ENCODE measurements at places on chromosomes 3 and 15.

- DNase-seq, result no peak
These were observed 118.9 kb upstream of the CCDC54 start for GRCh38 chr3:107258300-107258699.

DNA sequence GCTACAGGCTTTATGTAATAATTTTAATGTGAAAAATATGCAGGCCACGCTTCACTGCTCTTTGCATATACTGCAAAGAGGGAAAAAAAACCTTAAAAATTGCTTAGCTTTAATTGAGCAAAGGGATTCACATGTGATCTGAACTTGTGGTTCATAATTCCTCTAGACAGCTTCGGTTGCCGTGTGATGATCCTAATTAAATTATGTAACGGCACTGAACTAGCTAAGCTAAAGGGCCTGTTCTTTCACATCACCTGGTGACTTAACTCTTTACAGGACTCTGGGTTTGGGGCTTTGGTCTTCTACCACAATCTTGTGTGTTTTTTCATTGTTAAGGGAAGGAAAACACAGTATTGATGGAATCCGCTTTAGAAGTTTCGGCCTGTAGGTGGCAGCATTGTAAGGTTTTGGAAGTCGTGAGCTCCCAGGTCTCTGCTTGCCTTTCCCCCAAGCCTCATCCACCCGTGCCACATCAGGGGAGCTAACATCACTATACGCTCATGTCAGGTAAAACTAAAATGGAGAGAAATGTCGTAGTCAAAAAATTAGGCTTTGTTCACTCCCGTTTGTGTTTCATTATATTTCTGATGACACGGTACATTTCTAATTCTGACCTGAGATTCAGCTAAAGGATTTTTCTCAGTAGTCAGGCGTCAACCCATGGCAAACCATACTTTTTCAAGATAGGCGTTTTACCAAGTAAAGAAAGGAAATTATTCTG, 205.6 kb upstream of the DPH6 start:
- DNase-seq, result peak; percentile 80

- no peak for DNase-seq
These were observed 1.2 kb upstream of the ADCY5 start for GRCh38 chr3:123449997-123450604.

- peak; percentile 38 for DNase-seq
These were observed 16.2 kb downstream of the NISCH start for GRCh38 chr3:52471371-52472238.

GRCh38 chr3:36944641-36945270, at the start of gene TRANK1:
Gene TRANK1, minus strand, starts transcription at chr3:36945054. Its CDS starts 245 bp downstream, at chr3:36944809.
- peak; percentile 71 for DNase-seq

- DNase-seq, result no peak
These were observed 22.3 kb downstream of the STIMATE start for GRCh38 chr3:52874864-52875587.

DNA sequence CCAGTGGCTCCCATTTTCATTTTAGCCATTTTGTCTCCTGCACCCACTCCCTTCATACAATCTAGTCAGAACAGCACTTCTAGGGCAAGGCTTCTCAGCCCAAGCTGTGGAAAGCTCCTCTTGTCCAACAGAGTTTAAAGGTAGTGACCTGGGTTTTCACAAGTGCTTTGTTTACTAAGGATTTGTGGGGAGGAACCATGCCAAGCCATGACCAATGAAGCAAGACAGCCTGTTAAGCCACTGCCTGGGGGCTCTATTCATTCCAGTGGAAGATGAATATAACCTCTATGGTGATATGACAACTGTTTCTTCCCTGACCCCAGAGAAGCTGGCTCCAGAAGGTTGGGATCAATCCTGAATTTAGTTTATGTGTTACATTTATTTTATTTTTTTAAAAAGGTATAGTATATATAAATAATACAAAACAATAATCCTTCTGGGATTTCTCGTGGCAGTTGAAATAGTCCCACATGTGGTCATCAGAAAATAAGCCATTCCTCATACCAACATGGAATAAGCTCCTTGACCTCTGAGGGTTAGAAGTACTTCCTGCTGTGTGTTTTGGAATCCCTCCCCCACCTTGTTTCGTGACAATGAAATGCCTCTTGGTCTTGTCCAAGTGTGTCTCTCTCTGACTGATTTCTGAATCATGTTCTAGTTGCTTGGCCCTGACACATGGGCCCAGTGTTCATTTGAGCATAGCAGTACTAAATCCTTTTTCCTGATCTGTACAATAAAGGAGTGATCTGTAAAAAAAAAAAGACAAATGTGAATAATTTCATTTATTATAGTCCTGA, 13.3 kb upstream of the THUMPD3 start:
- no peak for DNase-seq

GRCh38 chr3:51371943-51372557, 13.0 kb upstream of the MANF start:
- DNase-seq, result peak; percentile 53

- DNase-seq, result no peak
These were observed 19.1 kb upstream of the GOLGA8A start for GRCh38 chr15:34456658-34457057.

GRCh38 chr3:12294885-12295580, 6.2 kb downstream of the PPARG start:
- no peak for DNase-seq

DNA sequence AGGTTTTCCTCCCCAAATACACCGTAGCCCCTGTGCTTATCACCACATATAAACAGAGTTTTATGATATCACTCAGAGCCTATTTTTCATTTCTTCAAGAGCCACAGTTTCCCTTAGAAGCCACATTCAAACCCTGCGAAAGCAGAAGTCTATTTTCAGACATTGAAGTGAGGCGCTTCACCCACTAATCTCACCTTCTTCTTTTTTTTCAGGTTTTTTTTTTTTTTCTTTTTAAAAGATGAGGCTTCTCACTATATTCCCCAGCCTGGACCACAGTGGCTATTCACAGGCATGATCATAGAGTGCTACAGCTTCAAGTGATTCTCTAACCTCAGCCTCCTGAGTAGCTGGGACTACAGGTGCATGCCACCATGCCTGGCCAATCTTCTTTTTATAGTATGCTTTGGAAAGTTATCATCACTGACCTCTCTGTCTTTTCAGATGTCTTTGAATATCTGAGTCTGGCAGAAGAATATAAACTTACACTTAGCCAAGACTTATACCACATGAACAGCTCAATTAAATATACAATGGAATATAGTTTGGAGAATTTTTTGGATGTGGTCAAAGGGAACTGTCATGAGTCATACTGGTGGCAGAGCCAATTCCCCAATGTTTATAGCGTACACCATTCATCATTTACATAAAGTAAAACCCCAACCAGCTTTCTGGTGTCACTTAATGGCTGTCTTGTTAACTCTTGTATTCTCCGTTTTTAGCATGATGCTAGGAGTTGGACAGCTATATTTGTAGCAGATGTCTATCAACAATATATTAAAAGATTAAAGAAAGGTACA, 59.7 kb upstream of the CCDC50 start:
- no peak for DNase-seq

- no peak for DNase-seq
These were observed 90.6 kb upstream of the TNFSF10 start for GRCh38 chr3:172613845-172614244.

GRCh38 chr3:135907422-135908165, 57.9 kb upstream of the PPP2R3A start:
- DNase-seq, result no peak

DNA sequence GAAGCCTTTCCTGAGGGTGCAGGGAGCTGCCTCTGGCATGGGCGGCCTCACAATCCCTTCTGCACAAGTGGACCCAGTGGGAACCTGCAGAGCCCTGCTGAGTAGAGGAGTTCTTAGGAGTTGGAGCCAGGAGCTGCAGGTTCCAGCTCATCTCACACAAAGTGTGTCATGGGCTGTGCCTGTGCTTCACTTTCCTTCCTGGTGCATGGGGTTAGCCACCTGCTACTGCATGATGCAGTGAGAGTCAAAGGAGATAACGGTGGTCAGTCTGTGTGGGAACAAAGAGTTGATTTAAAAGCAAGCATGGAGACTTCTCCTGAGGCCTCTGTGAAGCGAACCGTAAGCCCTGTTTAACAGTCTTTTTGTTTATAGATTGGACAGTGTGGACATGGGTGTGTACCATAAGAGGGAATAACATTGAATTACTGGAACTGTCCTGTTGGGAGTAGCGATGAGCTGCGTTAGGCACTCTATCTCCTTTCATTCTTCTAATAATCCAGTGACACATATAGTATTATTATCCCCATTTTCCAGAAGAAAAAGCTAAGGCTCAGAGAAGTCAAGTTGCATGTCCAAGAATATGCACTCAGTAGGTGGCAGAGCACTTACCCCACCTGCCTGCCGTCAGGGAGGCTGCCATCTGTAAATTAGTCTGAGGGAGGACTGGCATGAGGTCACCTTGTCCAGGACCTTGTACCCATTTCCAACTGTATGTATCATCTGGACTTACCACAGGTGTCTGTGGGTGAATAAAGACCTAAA, 68.7 kb upstream of the PRR23C start:
- DNase-seq, result peak; percentile 15

Data from NAMALWA (cell line).